H1 (cell line): ENCODE measurements at places on chromosomes 3 and 15. TPM values are rescaled to one million over a fixed set of nuclear protein-coding genes. Genes with fewer than 3 reads are reported as not detected.

Gene TEX55
- total RNA-seq, result not detected in 2 replicates

GRCh38 chr3:120171134-120171873 is 77.1 kb upstream of the GSK3B start:
- H3K36me3 ChIP-seq, result no peaks in the 10 kb centered on the region
- H3K27ac ChIP-seq, result no peak overlapping the region
- no peak overlapping the region for H3K4me3 ChIP-seq
- no peak for DNase-seq
- H3K4me1 ChIP-seq, result no peaks in the 10 kb centered on the region

Gene GSK3B
- total RNA-seq, result 46.8 and 50.7 TPM in 2 replicates

- no peaks in the 10 kb centered on the region for H3K36me3 ChIP-seq
- no peak for DNase-seq
- no peak overlapping the region for H3K4me3 ChIP-seq
- H3K4me1 ChIP-seq, result no peaks in the 10 kb centered on the region
- H3K27ac ChIP-seq, result no peak overlapping the region
- no peaks in the 10 kb centered on the region for H3K27me3 ChIP-seq
Observed at GRCh38 chr15:55250941-55251340, 38.7 kb downstream of the RAB27A start.

DNA sequence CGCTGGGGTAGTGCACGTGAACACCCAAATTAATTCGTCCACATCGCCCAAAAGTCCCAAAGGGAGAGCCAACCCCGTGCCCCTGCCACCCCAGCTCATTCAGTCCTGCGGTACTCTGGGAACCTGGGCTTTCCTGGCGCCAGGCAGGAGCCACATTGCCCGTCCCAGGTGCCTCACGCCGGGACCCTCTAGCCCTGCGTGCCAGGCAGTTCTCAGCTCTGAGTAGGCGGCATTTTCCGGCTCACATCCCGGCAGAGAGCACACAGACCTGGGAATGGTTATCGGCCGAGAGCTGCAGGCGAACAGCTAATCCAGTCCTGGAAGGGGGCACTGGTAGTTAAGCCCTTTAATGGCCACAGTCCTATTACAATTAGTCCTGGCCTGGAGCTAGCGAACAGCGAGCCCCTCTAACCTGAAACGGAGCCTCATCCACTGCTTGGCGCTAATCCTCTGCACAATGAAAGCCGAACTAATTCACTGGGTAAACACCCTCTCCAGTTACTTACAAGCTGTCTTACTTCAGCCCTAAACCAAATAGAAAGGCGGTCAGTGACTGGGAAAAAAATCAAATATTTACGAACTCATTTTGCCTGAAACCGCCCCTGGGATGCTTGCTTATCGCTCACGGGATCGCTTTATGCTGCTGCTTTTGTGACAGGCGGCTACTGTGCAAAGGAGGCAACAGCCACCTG is 254.6 kb upstream of the SOX14 start:
- H3K4me3 ChIP-seq, result no peak overlapping the region
- no peak overlapping the region for H3K27ac ChIP-seq
- no peak for DNase-seq
- H3K36me3 ChIP-seq, result no peaks in the 10 kb centered on the region

Gene CSTA
- total RNA-seq, result not detected in 2 replicates

DNA sequence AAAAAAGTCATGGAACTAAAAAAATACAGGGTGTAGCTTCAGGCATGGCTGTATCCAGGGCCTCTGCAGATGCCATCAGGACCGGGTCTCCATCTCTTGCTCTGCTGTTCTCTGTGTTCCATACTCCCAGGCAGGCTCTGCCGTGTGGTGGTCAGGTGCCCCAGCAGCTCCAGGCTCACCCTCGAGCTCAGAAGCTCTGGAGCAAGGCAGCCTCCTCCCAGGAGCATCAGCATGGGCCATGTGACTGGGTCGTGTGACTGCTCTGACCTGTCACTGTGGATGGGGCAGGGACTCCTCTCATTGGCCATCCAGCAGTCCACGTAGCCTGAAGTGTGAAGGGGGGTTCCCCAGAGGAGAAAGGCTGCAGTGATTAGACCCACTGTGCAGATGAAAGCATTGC is 8.5 kb downstream of the FBLN2 start:
- H3K27ac ChIP-seq, result no peak overlapping the region
- H3K27me3 ChIP-seq, result no peaks in the 10 kb centered on the region
- DNase-seq, result no peak

DNA sequence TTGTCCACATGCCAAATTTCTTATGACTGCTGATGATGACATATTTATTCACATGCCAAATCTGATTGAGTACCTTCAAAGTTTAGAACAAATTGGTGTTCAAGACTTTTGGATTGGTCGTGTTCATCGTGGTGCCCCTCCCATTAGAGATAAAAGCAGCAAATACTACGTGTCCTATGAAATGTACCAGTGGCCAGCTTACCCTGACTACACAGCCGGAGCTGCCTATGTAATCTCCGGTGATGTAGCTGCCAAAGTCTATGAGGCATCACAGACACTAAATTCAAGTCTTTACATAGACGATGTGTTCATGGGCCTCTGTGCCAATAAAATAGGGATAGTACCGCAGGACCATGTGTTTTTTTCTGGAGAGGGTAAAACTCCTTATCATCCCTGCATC is 17.3 kb downstream of the B3GNT5 start:
- no peak for DNase-seq
- H3K27me3 ChIP-seq, result no peaks in the 10 kb centered on the region
- H3K4me3 ChIP-seq, result no peak overlapping the region
- H3K4me1 ChIP-seq, result peaks cover 21% of the 10 kb centered on the region
- no peaks in the 10 kb centered on the region for H3K36me3 ChIP-seq
- H3K27ac ChIP-seq, result no peak overlapping the region

GRCh38 chr3:40911928-40912327 is 287.4 kb upstream of the CTNNB1 start:
- no peak overlapping the region for H3K4me3 ChIP-seq
- H3K27me3 ChIP-seq, result no peaks in the 10 kb centered on the region
- DNase-seq, result no peak
- no peaks in the 10 kb centered on the region for H3K36me3 ChIP-seq

DNA sequence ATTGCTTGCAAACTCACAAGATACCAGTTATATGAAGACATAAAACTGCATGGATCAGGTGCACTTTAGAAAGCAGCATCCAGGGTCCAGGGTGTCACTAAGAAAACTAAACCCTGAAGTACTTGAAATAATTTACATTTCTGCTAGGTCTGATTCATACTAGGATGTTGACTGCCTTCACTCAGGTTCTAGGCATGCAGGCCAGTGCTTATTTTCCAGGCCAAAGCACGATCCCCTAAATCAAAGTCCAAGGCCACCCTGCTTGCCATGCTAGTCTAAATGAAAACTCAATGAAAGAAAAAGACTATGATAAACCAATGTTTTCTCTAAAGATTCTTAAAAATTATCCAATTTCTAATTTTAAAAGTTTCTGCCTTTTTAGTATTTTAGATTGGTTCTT is 49.4 kb downstream of the GREM1 start:
- H3K27ac ChIP-seq, result no peak overlapping the region
- H3K4me3 ChIP-seq, result no peak overlapping the region

DNA sequence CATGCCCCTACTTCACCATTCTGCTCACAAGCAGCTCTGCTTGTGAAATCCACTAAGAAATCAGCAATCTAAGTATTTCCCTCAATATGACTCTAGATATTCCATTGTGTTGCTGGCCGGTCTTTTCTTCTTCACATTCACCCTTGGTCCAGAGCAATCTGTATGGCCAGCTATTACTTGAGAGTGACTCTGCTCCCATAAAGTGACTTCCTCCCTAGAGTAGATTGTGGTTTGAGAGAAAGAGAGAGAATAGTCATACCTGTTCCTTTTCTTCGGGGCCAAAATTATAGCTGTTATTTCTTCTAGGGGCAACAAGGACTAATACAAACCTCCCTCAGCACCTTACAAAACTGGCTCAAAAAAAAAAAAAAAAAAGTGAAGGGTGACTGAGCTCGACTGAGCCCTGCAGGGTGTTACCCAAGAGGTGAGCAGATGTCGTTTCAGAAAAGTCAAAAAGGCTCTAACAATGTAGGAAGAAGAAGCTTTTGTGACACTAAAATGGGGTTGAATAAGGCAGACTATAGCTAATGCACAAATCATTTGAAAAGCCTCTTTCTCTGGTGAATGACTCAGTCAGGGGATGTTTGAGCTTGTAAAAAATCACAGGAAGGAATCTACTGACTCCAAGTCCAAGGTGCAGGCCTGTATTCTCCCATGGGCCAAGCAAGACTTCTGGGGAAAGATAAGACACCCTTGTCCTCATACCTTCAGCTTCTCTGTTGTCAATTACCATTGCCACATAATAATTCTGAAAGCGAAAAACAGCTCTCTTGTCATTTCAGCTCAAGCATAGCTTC is 161.0 kb upstream of the SLC24A5 start:
- no peak for DNase-seq
- peaks cover 3% of the 10 kb centered on the region for H3K4me1 ChIP-seq
- no peaks in the 10 kb centered on the region for H3K36me3 ChIP-seq
- no peaks in the 10 kb centered on the region for H3K27me3 ChIP-seq
- no peak overlapping the region for H3K27ac ChIP-seq
- no peak overlapping the region for H3K4me3 ChIP-seq

DNA sequence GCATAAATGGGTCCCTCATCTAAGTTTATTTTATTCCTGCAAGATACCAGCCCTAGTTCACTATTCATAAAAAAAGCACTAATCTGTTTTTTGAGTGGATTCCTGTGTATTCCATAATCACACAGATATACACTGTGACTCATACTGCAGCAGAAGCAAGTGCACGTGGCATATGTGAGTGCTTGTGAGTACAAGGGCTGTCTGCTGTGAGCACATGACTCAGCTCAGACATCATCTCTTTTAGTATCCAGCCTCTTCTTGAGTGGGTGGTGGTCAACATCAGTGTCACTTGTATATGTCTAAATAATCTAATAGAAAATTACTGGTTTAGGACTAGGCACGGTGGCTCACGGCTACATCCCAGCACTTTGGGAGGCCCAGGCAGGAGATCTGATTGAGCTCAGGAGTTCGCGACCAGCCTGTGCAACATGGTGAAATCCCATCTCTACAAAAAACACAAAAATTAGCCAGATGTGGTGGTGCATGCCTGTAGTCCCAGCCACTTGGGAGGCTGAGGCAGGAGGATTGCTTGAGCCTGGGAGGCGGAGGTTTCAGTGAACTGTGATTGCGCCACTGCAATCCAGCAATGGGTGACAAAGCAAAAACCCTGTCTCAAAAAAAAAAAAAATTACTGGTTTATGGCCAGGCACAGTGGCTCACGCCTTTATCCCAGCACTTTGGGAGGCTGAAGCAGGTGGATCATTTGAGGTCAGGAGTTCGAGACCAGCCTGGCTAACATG is 49.8 kb downstream of the NIPA2 start:
- H3K4me1 ChIP-seq, result no peaks in the 10 kb centered on the region
- H3K27me3 ChIP-seq, result no peaks in the 10 kb centered on the region
- DNase-seq, result no peak
- H3K4me3 ChIP-seq, result no peak overlapping the region

DNA sequence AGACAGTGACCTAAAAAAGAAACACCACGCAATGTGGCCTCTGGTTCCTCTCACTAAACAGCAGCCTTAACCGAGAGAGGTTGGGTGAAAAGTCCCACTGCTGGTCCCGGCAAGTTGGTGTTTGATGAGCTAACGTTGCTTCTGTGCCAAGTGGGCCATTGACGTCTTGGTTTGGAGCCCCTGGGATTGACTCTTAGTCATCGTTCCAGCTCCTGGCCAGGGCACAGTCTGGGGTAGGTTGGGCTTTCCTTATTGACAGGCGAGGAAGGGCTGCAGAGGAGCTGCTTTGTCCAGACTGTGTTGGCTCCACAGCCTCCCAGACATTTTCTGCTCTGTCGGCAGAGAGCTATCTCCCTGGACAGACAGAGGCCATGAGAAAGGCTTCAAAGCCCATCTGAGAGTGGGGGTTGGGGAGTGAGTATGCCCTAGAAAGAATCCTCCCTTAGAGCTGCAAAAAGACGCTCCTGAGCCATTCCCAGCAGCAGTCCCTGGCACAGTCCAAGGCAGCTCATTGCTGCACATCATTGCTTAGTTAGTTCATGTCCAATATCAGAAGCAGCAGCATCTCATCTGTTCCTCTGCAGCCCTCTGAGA is 28.6 kb upstream of the C3orf80 start:
- no peak for DNase-seq
- no peak overlapping the region for H3K27ac ChIP-seq

Gene OSBPL10
- total RNA-seq, result 86.7 and 88.8 TPM in 2 replicates

GRCh38 chr15:24607636-24608035 is 67.9 kb upstream of the NPAP1 start:
- no peaks in the 10 kb centered on the region for H3K4me1 ChIP-seq
- H3K4me3 ChIP-seq, result no peak overlapping the region
- no peak for DNase-seq

- H3K4me3 ChIP-seq, result no peak overlapping the region
- no peaks in the 10 kb centered on the region for H3K27me3 ChIP-seq
- DNase-seq, result no peak
- no peaks in the 10 kb centered on the region for H3K36me3 ChIP-seq
- H3K27ac ChIP-seq, result no peak overlapping the region
Observed at GRCh38 chr3:110804856-110805255, 266.8 kb upstream of the NECTIN3 start.

Gene LRTM1
- not detected in 2 replicates for total RNA-seq

GRCh38 chr3:173863551-173863950 is 466.0 kb downstream of the NLGN1 start:
- H3K27me3 ChIP-seq, result no peaks in the 10 kb centered on the region
- H3K4me1 ChIP-seq, result no peaks in the 10 kb centered on the region; the same call in 1 of the 2 replicates
- DNase-seq, result no peak
- H3K27ac ChIP-seq, result no peak overlapping the region
- no peaks in the 10 kb centered on the region for H3K36me3 ChIP-seq

DNA sequence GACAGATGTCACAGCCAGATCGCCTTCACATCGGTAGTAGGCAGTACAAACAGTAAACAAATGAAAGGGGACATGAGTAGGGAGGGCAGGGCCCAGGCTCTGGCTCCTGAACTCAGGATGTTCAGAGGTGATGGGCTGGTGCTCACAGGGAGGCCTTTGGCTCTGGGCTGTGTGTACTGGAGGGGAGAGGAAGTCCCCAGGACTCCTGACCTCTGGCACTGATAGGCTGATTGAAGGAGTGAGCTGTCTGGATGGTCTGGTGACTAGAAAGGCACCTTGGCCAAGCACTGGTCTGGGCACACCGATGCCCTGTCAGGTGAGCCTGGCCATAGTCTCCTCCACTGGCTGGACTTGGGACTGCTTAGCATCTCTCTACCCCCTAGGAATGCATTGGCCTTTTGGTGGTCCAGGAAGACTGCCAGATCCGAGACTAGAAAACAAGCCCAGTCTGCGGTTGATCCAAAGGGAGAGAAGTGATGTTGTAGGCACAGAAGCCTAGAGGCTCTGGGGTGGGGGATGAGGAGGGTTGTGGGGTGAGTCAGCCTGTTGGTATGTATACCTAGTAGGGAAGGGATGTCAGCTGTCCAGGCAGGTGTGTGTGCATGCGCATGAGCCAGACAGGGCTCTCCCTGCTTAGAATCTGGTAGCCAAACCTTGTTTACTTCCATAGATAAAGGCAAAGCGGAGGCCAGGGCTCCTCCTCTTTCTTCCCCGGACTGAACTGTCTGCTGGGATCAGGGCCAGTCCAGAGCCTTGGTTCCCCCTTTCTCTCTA is 1.9 kb downstream of the SPINT1 start:
- DNase-seq, result no peak
- peaks cover 26% of the 10 kb centered on the region for H3K4me1 ChIP-seq
- H3K27ac ChIP-seq, result no peak overlapping the region
- H3K4me3 ChIP-seq, result peak overlapping the region; percentile 84
- H3K36me3 ChIP-seq, result peaks cover 2% of the 10 kb centered on the region; the same call in 1 of the 2 replicates
